ENCODE measurements at places on chromosomes 6 and 20. TPM values are rescaled to one million over a fixed set of nuclear protein-coding genes. Genes with fewer than 3 reads are reported as not detected.

DNA sequence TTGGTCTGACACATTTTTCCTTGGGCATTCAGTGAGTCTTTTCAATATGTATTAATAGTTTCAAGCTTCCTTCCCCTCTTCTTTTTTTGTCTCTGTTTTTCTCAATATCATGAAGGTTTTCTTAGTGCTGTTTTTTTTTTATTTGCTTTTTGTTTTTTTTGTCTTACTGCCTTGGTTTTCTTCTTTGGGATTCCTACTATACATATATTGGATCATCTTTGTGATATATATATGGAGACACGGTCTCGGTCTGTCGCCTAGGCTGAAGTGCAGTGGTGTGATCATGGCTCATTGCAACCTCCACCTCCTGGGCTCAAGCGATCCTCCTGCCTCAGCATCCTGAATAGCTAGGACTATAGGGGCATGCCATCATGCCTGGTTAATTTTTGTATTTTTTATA, 43.8 kb downstream of the NCOA3 start:
- peaks cover 4% of the 10 kb centered on the region for H3K4me1 ChIP-seq
- H3K36me3 ChIP-seq = no peaks in the 10 kb centered on the region
- DNase-seq = no peak
- H3K27ac ChIP-seq = no peak overlapping the region
- H3K4me3 ChIP-seq = no peak overlapping the region

- no peak for DNase-seq
- H3K4me1 ChIP-seq = no peaks in the 10 kb centered on the region
- no peak overlapping the region for H3K27ac ChIP-seq
- no peaks in the 10 kb centered on the region for H3K36me3 ChIP-seq
Measured at GRCh38 chr6:45541934-45542333, 164.2 kb upstream of the SUPT3H start.

GRCh38 chr6:33633084-33633461, 12.0 kb downstream of the ITPR3 start:
- DNase-seq = no peak
- H3K4me3 ChIP-seq = no peak overlapping the region
- no peaks in the 10 kb centered on the region for H3K4me1 ChIP-seq
- no peaks in the 10 kb centered on the region for H3K36me3 ChIP-seq

GRCh38 chr6:128504003-128504654, 16.3 kb downstream of the PTPRK start:
- H3K4me3 ChIP-seq = no peak overlapping the region
- DNase-seq = no peak
- H3K27me3 ChIP-seq = no peaks in the 10 kb centered on the region

TRDN gene
- 0.19 TPM for total RNA-seq
